ENCODE measurements at places on chromosomes 4 and X. TPM values are rescaled to one million over a fixed set of nuclear protein-coding genes. Genes with fewer than 3 reads are reported as not detected.
A peak's percentile ranks its signal among the peaks of the same experiment; 100 is the strongest.

- no peaks in the 10 kb centered on the region for H3K36me3 ChIP-seq
- no peak for DNase-seq
- peaks cover 3% of the 10 kb centered on the region for H3K27me3 ChIP-seq
- H3K4me1 ChIP-seq = no peaks in the 10 kb centered on the region
- no peak overlapping the region for H3K4me3 ChIP-seq
Observed at GRCh38 chr4:109164011-109164410, 138.4 kb downstream of the COL25A1 start.

- no peak overlapping the region for H3K4me3 ChIP-seq
- H3K27ac ChIP-seq = no peak overlapping the region
- H3K36me3 ChIP-seq = no peaks in the 10 kb centered on the region
- no peaks in the 10 kb centered on the region for H3K27me3 ChIP-seq
- DNase-seq = no peak
Observed at GRCh38 chr4:129822701-129823100, 726.7 kb downstream of the C4orf33 start.

- H3K36me3 ChIP-seq = no peaks in the 10 kb centered on the region
- no peak overlapping the region for H3K4me3 ChIP-seq
- H3K27me3 ChIP-seq = no peaks in the 10 kb centered on the region
- H3K4me1 ChIP-seq = peaks cover 12% of the 10 kb centered on the region
Observed at GRCh38 chr4:149986917-149987316, 91.3 kb upstream of the DCLK2 start.

- H3K4me1 ChIP-seq = no peaks in the 10 kb centered on the region
- DNase-seq = no peak
- H3K36me3 ChIP-seq = no peaks in the 10 kb centered on the region
- H3K27me3 ChIP-seq = no peaks in the 10 kb centered on the region
Observed at GRCh38 chrX:69050051-69050765, 115.0 kb downstream of the PJA1 start.

- H3K4me1 ChIP-seq = no peaks in the 10 kb centered on the region
- DNase-seq = no peak
- no peak overlapping the region for H3K4me3 ChIP-seq
- H3K27ac ChIP-seq = no peak overlapping the region
- H3K27me3 ChIP-seq = no peaks in the 10 kb centered on the region
Observed at GRCh38 chr4:100428051-100428450, 89.8 kb downstream of the EMCN start.

DNA sequence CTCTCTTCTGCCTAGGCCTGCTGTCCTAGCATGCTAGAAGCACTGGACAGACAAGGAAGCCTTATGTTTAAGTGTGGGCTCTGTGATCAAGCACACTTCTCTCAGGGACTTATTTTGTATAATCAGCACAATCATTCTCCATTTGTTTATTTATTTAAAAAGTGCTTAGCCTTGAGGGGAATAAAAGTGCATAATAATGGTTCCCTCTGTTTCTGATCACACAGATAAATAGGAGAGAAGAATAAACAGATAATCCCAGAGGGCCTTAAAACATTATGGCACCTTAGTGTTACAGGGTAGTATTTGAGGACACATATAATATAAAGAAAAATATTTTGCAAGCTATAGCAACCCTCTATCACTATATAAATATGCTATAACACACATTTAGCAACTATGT lies 146.5 kb downstream of the UNC5C start:
- no peak overlapping the region for H3K27ac ChIP-seq
- H3K27me3 ChIP-seq = peaks cover 3% of the 10 kb centered on the region
- H3K36me3 ChIP-seq = no peaks in the 10 kb centered on the region
- no peak for DNase-seq
- H3K4me1 ChIP-seq = no peaks in the 10 kb centered on the region

DNA sequence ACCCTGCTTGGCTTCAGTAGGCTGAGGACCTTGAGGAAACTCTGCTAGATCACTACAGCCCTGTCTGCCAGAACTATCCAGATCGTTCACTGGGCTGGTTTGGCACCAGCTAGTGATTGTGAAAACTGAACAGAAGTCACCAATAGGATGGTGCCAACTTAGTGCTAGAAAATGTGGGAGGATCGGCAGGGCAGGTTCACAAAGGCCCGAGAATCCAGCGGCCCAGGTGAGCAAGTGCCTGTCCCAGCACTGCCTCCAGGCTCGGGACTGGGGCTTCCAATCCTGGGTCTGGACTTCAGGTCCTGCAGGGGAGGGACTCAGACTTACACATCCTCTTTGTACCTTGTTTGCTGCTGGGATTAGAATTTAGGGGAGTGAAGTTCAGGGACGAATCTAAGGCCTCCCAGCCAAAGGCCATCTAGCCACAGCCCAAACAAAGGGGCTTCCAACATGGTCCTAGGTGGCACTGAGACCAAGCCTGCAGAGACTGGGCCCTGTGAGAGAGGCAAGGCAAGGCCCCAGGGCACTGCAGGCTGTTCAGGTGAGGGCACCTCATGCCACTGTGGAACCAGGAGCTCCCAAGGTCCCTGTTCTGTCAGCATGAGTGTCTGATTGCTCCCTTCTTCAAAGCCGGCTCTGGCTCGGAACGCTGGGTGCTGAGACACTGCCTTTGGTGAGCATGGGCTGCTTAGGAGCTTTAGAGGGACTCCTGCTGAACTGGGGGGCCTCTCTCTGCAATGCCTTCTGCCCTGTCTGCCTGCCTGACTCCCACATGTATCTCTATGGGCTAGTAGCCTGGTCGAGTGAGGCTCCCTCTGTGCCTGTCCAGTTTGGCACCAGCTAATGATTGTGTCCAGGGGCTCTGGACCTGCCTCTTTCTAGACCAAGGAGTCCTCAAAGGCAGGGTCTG lies 20.7 kb upstream of the ZNF185 start:
- no peak overlapping the region for H3K4me3 ChIP-seq
- H3K27ac ChIP-seq = no peak overlapping the region
- no peaks in the 10 kb centered on the region for H3K27me3 ChIP-seq
- H3K4me1 ChIP-seq = peaks cover 3% of the 10 kb centered on the region

GRCh38 chrX:144896323-144896722 lies 351.0 kb upstream of the SPANXN1 start:
- H3K27me3 ChIP-seq = no peaks in the 10 kb centered on the region
- no peaks in the 10 kb centered on the region for H3K36me3 ChIP-seq
- no peaks in the 10 kb centered on the region for H3K4me1 ChIP-seq
- H3K27ac ChIP-seq = no peak overlapping the region
- no peak overlapping the region for H3K4me3 ChIP-seq

DNA sequence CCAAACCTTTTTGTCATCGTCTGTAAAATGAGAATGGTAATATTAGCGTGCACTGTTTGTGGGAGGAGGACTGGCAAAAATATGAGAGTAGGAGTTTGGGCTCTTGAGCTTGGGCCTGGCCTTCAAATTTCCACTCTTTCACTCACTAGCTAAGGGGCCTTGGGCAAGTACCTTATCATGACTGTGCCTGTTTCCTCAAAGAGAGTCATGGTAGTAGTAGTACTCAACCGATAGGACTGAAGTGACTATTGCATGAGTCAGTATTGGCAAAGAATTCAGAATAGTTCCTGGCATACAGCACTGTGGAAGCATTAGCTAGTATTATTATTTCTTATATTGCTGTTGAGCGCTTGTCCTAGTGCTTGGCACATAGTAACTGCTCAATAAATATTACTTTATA lies 16.0 kb upstream of the RBM3 start:
- DNase-seq = no peak
- peaks cover 3% of the 10 kb centered on the region for H3K4me1 ChIP-seq
- H3K36me3 ChIP-seq = peaks cover 15% of the 10 kb centered on the region
- no peak overlapping the region for H3K4me3 ChIP-seq

GRCh38 chr4:140117947-140118346 lies 36.0 kb downstream of the MAML3 start:
- H3K36me3 ChIP-seq = no peaks in the 10 kb centered on the region
- DNase-seq = no peak
- no peaks in the 10 kb centered on the region for H3K27me3 ChIP-seq
- no peak overlapping the region for H3K27ac ChIP-seq

GRCh38 chrX:8036914-8037313 lies 109.7 kb upstream of the PNPLA4 start:
- no peak overlapping the region for H3K27ac ChIP-seq
- no peaks in the 10 kb centered on the region for H3K27me3 ChIP-seq
- H3K4me3 ChIP-seq = no peak overlapping the region

GRCh38 chr4:1196421-1197183 lies 24.2 kb upstream of the SPON2 start:
- H3K4me3 ChIP-seq = no peak overlapping the region
- peaks cover 13% of the 10 kb centered on the region for H3K4me1 ChIP-seq
- no peak overlapping the region for H3K27ac ChIP-seq
- peaks cover 6% of the 10 kb centered on the region for H3K36me3 ChIP-seq

- no peak for DNase-seq
- no peaks in the 10 kb centered on the region for H3K27me3 ChIP-seq
- H3K4me3 ChIP-seq = peak overlapping the region; percentile 86
- H3K27ac ChIP-seq = peak overlapping the region; percentile 95
- peaks cover 35% of the 10 kb centered on the region for H3K4me1 ChIP-seq
Observed at GRCh38 chrX:53223068-53223693, 1.8 kb downstream of the KDM5C start.

GRCh38 chrX:137031517-137032340 lies 2.1 kb downstream of the GPR101 start:
- H3K27me3 ChIP-seq = peaks cover 41% of the 10 kb centered on the region
- peaks cover 9% of the 10 kb centered on the region for H3K4me1 ChIP-seq
- H3K36me3 ChIP-seq = no peaks in the 10 kb centered on the region
- peak; percentile 60 for DNase-seq
- no peak overlapping the region for H3K4me3 ChIP-seq

FAM47A gene
- total RNA-seq = not detected

TCEAL7 gene
- total RNA-seq = not detected

HS3ST1 gene
- not detected for total RNA-seq

CT47B1 gene
- not detected for total RNA-seq

PCDH7 gene
- total RNA-seq = not detected

MAD2L1 gene
- 99.6 TPM for total RNA-seq

ASB5 gene
- not detected for total RNA-seq

RASL11B gene
- 0.29 TPM for total RNA-seq

Data from activated CD8-positive, alpha-beta T cell treated with anti-CD3 and anti-CD28 coated beads for 36 hours (primary cell).